ENCODE measurements at places on chromosomes 13 and 19.

DNA sequence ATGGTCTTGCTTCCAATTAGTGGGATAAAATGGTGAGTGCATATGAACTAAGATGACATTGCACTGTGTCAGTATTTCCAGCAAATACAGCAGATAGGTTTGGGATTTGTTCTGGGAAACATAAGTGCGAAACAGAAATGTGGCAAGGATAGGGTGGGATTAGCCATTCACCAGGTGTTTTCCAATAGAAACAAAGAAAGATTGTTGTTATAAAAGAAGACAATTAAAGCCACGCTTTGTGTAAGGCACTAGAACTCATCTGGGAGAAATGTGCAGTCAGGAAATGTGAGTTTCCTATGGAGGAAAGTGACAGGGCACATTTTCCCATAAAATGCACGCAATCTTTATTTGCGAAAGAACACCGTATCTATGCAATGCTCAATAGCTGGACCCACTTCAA, 1547.8 kb downstream of the EFNB2 start:
- no peak for DNase-seq

DNA sequence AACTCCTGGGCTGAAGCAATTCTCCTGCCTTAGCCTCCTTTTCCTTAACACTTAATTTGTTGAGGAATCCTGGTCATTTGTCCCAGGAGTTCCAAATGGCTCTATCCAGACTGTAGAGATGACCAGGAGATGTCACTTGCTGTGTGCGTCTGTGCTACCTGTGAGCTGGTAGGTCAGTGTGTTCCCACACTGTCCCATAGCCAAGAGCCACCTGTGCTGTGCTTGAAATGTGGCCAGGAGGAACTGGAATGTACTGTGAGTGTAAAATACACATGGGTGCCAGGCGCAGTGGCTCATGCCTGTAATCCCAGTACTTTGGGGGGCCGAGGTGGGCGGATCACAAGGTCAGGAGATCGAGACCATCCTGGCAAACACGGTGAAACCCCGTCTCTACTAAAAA, 29.4 kb upstream of the KDM4B start:
- no peak for DNase-seq

DNA sequence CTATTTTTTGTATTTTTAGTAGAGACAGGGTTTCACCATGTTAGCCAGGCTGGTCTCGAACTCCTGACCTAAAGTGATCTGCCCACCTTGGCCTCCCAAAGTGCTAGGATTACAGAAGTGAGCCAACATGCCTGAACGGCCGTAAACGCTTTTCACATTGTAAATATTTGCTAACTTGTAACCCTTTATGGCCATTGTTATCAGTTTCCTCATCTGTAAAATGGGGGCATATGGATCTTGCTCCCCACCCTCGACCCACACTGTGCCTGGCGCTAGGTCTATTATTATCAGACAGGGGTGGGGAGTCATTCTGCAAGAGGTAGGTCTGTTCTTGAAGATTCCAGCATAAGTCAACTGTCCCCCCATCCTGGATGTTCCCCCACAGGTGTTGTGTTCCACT, 11.9 kb downstream of the NCAN start:
- DNase-seq, result no peak

GRCh38 chr19:41357746-41358145, 4.0 kb upstream of the TGFB1 start:
- no peak for DNase-seq

DNA sequence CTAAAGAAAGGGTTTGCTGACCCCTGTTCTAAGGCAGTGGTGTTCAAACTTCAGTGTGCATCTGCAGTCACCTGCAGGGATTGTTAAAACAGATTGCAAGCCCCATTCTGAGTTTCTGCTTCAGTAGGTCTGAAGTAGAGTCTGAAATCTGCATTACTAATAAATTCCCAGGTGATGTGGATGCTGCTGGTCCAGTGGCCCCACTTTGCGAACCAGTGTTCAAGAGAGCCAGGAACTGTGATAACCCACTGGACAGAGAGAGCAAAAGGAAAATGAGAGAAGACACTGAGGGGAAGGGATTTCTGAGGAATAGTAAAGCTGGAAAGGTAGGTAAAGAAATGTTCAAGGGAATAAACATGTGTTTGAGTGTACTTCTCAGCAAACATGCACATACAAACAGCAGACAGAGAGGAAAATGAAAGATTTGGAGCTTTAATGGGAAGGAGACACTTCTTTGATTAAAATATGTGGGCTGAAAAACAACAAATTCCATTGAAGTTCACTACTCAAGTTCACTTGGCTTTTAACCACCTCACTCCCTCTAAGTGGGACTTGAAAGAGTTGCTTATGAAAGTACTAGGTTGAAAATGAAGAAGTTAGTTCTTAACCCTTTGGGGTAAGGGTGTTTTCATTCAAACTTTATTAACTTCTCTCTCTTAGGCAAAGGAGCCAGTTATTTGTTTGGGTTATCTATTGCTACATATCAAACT, 26.4 kb upstream of the FAM216B start:
- DNase-seq, result no peak

DNA sequence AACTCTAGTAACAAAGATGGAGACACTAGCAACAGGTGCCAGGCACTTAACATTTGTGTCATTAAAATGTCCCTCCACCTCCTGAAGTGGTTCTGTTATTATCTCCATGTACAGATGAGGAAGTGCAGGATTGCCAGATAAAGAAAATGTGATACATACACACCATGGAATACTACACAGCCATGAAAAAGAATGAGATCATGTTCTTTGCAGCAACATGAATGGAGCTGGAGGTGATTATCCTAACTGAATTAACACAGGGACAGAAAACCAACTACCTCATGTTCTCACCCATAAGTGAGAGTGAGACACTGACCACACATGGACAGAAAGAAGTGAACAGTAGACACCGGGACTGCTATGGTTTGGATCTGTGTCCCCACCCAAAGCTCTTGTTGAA, 60.5 kb downstream of the ZNF557 start:
- DNase-seq, result no peak

GRCh38 chr13:37109051-37109678, 3.7 kb upstream of the CSNK1A1L start:
- DNase-seq, result no peak

- DNase-seq, result no peak
Measured at GRCh38 chr19:53389978-53390377, 5.0 kb upstream of the ZNF765 start.

DNA sequence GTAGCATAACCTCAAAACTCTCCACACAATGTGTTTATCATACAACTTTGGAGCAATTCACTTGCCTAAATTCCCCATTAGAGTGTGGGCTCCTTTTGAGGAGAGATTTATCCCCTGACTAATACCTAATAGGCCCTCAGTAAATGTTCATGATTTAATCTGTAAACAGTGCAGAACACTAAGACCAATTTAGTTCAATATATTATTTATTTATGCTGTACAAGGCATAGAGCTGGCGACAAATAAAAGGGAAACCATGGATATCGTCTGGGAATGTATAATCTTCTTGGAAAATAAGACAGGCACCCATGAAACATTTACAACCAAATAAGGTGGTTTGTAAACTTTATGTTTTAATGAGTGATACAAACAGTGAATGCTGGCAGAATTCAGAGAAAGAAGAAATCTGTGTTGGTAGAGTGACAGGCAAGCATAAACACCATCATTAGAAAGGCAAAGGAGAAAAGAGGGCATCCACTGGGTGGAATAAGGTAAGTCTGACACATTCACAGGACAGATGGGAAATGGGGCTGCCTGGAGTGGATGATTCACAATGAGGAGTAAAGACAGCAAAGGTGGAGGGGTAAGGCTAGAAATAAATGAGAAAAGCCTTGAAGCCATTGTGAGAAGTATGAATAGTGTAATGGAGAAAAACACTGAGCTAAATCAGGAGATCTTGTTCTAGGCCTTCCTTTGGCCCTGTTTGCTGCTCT, 106.1 kb upstream of the MIR17HG start:
- DNase-seq, result no peak

DNA sequence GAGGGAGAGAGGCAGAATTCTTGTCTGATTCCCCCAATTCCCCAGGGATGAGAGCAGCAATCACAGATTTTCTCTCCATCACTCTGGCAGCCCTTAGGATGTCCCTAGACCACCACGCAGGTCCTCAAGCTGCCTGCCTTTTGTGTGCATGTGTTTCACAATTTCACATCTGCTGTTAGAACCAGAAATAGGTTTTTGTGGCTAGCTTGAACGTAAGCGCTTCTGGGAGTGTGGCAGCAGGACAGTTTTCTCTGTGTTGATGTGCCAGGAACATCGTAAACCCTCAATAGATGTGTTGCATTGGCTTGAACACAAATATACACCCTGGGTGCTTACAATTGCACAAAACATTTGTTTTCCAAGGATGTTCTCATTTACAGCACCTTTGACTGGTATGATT, 78.8 kb upstream of the TMTC4 start:
- no peak for DNase-seq

GRCh38 chr19:2034729-2035589, 16.1 kb downstream of the MKNK2 start:
- no peak for DNase-seq

DNA sequence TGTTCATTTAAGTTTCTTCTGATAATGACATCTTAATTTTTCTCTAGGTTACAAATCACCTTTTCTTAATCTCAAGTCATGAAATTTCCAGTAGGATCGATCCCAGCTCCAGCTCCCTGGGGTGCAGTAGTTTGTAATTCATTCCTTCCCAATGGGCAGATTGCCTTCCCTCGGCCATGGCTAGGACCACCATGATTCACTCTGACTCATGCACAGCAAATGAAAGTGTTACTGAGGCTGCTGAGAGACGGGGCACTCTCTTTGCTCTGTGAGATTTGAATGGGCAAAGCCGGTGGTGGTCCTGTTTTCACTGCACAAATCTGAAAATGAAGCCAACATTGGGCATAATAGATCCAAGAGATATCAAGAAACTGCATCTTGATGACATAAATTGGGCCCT, 202.8 kb upstream of the IRS2 start:
- DNase-seq, result no peak

DNA sequence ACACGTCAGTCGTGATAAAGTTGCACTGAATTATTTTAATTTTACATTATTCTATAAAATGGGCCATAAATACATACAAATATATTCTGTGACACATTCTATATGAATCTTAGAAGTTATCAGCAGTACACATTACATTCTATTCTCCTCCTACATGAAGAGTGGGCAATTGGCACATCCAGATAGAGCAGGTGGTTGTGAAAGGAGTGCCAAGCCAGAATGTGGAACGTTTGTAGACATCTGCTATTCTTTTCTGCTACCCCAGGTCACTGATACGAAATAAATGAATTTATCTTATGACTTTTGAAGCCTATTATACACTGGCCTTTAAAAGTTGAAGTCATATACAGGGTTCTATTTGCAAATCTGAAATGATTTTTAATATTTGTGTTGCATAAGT, 373.2 kb downstream of the PCDH17 start:
- no peak for DNase-seq

DNA sequence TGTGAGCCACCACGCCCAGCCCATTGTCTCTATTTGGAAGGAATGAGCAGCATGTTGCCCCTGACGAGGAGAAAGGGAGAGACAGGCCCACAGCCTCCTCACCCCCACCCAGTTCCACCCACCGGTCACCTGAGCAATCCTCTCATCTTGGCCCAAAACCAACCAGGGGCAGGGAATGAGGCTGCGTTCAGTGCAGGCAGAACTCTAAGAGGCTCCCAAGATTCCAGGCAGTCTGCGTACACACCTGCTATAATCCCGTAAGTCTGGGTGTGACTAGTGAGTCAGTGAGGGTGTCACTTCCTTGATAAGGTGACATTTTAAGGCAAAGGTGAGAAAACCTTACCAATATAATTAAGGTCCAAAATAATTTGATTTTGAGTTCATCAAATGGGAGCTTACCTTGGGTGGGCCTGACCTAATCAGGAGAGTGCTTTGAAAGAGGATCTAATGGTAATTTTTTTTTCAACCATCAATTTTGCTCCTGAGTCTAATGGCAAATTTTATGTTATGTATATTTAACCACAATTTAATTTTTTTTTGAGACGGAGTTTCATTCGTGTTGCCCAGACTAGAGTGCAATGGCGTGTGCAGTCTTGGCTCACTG, 26.9 kb upstream of the KLF2 start:
- DNase-seq, result no peak

- no peak for DNase-seq
Measured at GRCh38 chr19:51002542-51003311, 1.3 kb upstream of the KLK8 start.

- no peak for DNase-seq
Measured at GRCh38 chr13:111608556-111608955, 288.1 kb downstream of the TEX29 start.

DNA sequence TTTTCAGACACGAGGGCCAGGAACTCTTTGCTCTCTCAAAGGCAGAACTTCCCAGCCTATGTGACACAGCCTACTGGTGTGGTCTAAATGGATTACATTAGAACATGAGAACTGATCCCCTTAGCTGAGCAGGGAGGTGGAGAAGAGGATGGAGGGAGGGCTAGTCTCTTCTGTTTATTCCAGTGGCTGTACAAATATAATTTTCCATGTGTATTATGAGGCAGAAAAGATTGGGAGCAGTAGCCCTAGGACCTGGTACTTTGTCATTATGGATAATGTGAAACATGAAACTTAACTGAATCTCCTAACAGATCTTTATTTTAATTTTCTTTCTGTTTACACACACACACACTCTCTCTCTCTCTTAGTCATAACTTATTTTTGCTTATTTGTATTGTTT, 82.1 kb downstream of the WDFY2 start:
- no peak for DNase-seq

- no peak for DNase-seq
Measured at GRCh38 chr13:111636271-111636670, 315.8 kb downstream of the TEX29 start.

DNA sequence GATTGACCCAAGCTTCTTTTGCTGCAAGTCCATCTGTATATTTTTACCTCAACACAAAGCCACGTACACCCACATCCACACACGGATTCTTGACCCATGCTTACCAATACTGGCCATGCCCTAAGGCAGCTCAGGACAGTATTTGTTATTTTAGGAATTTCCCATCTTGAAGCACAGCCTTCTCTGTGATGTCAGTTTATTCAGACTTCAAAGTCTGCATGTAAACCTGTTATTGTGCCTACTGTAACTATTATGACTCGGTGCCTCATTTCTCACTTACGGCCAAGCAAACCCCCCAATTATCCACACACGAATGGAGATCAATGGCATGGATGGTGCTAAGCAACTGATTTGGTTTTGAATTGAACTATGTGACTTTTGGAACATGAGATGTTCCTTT, 17.5 kb downstream of the CLDN10 start:
- no peak for DNase-seq

GRCh38 chr13:113149711-113150549, 8.5 kb upstream of the PROZ start:
- DNase-seq, result no peak
